Panc1 (cell line): ENCODE measurements at places on chromosomes 6 and 20. TPM values are rescaled to one million over a fixed set of nuclear protein-coding genes. Genes with fewer than 3 reads are reported as not detected.

DNA sequence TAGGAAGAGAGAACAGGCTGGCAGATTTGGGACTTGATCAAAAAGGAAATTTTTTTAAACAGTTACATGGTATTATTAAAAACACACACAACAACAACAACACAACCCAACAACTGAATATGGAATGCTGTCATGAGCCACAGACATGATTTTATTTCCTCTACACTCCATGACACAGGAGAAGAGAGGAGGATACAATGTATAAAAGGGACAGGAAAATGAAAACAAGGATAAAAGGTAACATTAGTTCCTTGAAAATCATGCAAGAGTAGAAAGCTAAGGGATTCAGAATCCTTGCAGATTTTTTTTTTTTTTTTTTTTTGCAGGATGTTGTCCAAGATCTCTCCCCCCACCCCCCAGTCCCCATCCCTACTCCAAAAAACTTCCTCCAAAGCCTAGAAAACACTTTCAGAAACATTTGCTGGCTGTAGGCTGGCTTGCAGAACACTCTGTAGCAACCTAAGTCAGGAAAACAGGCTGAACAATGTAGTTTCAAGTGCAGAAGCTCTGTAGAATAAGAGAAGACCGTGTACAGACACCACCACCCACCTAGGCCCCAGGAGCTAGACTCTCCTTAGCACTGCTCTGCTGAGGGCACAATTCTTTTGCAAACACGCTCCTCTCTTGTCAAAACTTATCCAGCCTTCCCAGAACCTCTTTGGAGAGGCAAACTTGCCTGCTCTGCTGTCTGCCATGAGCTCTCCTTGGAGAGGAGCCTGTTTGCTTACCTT lies 845 bp downstream of the ZMYND8 start:
- peak overlapping the region; percentile 100 for H3K27ac ChIP-seq
- H3K36me3 ChIP-seq = no peaks in the 10 kb centered on the region; the same call in 1 of the 2 replicates
- peak overlapping the region; percentile 28 for H3K4me3 ChIP-seq
- H3K27me3 ChIP-seq = no peaks in the 10 kb centered on the region
- H3K4me1 ChIP-seq = peaks cover 100% of the 10 kb centered on the region

DNA sequence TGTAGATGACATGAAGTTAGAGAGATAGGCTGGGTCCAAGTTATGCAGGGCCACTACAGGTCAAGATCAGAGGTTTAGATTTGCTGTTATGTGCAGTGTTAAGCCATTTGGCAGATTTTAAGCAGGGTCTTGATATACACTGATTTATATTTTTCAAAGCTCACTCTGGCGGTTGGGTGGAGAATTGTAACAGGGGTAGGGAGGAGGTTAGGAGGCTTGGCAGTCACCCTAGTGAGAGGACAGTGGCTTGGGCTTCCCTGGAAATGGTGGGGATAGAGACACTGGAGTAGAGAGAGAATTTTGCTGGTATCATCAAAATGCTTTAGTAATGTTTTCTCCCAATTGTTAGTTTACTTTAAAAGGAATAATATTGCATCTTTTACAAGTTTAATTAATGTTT lies 149.5 kb upstream of the SUPT3H start:
- H3K27me3 ChIP-seq = no peaks in the 10 kb centered on the region
- H3K27ac ChIP-seq = no peak overlapping the region
- H3K36me3 ChIP-seq = no peaks in the 10 kb centered on the region
- DNase-seq = no peak

The RAET1G gene
- total RNA-seq = 1.2 TPM

The MC3R gene
- not detected for total RNA-seq

The SIRPB2 gene
- total RNA-seq = not detected

GRCh38 chr20:62728028-62728780 lies 19.6 kb downstream of the NTSR1 start:
- no peak overlapping the region for H3K27ac ChIP-seq
- no peak overlapping the region for H3K4me3 ChIP-seq
- no peaks in the 10 kb centered on the region for H3K36me3 ChIP-seq
- no peak for DNase-seq
- no peaks in the 10 kb centered on the region for H3K27me3 ChIP-seq
- H3K4me1 ChIP-seq = peaks cover 10% of the 10 kb centered on the region

- DNase-seq = no peak
- no peaks in the 10 kb centered on the region; the same call in 1 of the 2 replicates for H3K4me1 ChIP-seq
- H3K36me3 ChIP-seq = no peaks in the 10 kb centered on the region
- no peak overlapping the region for H3K27ac ChIP-seq
- H3K4me3 ChIP-seq = no peak overlapping the region
- H3K27me3 ChIP-seq = peaks cover 2% of the 10 kb centered on the region; the same call in 1 of the 2 replicates
Observed at GRCh38 chr20:1897541-1897940, 2.3 kb downstream of the SIRPA start.

The ABHD16A gene
- 47.2 TPM for total RNA-seq

The TAGAP gene
- total RNA-seq = 0.13 TPM

GRCh38 chr20:43238266-43238665 lies 48.6 kb upstream of the PTPRT start:
- no peak overlapping the region for H3K27ac ChIP-seq
- H3K27me3 ChIP-seq = peaks cover 5% of the 10 kb centered on the region; the same call in 1 of the 2 replicates
- no peaks in the 10 kb centered on the region for H3K4me1 ChIP-seq
- no peaks in the 10 kb centered on the region for H3K36me3 ChIP-seq
- no peak overlapping the region for H3K4me3 ChIP-seq
- no peak for DNase-seq

- no peaks in the 10 kb centered on the region for H3K36me3 ChIP-seq
- no peaks in the 10 kb centered on the region for H3K4me1 ChIP-seq
- no peaks in the 10 kb centered on the region for H3K27me3 ChIP-seq
- H3K27ac ChIP-seq = no peak overlapping the region
Observed at GRCh38 chr6:119476554-119476953, 127.0 kb upstream of the MAN1A1 start.

The CYP24A1 gene
- 3.0 TPM for total RNA-seq

The DAAM2 gene
- not detected for total RNA-seq

The CRISP3 gene
- total RNA-seq = not detected

GRCh38 chr6:2434116-2434515 lies 188.7 kb upstream of the GMDS start:
- no peak overlapping the region for H3K27ac ChIP-seq
- no peaks in the 10 kb centered on the region for H3K36me3 ChIP-seq
- peaks cover 2% of the 10 kb centered on the region; the same call in 1 of the 2 replicates for H3K27me3 ChIP-seq
- H3K4me1 ChIP-seq = no peaks in the 10 kb centered on the region
- H3K4me3 ChIP-seq = no peak overlapping the region
- DNase-seq = no peak

- no peaks in the 10 kb centered on the region for H3K27me3 ChIP-seq
- no peak overlapping the region for H3K4me3 ChIP-seq
- no peaks in the 10 kb centered on the region for H3K4me1 ChIP-seq
- DNase-seq = no peak
- H3K36me3 ChIP-seq = no peaks in the 10 kb centered on the region
Observed at GRCh38 chr6:11772109-11772825, 6.3 kb downstream of the ADTRP start.

DNA sequence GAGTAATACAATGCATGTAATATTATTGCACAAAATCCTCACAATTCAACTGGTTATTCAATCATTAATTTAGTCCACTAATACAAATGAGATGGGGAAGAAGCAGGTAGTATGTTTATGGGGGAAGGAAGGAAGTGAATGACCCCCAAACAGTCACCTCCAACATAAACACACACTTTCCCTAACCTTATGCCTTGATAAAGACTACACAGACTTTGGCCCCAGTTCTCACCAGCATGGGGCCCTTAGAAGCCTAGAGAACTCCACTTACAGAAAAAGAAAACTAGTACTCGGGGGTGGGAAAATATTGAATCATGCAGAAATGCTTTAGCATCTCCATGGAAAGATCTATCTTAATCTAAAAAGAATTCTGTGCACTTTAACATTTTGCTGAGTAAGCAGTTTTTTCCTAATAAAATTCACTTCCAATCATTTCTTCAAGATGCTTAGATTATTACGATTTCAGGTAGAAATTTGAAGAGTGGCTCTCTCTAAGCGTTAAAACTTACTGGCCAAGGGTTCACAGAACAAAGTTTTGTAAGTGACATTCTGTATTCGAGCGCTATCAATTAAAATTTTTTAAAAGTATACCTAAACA lies 18.8 kb downstream of the ARHGAP18 start:
- no peak overlapping the region for H3K27ac ChIP-seq
- H3K36me3 ChIP-seq = no peaks in the 10 kb centered on the region
- H3K4me1 ChIP-seq = peaks cover 8% of the 10 kb centered on the region
- no peaks in the 10 kb centered on the region for H3K27me3 ChIP-seq
- no peak overlapping the region for H3K4me3 ChIP-seq

DNA sequence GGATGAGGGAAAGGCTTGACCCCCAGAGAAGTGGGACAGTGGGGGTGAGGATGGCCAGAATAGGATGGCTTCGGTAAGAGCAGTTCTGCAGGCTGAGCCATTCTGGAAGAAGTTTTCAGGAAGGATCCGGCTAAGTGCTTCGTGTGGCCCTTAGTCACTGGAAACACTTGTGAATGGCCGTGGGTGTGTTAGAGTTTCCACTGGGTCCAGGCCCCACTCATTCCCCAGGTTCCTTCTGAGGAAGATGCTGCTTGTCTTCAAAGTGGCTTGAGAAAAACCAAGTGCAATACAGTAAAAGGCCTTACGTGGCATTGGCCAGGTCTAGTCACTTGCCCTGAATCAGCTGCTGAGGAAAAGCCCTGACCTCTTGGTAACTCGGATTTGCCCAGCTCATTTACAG lies 27.9 kb downstream of the MANBAL start:
- H3K4me3 ChIP-seq = no peak overlapping the region
- no peaks in the 10 kb centered on the region for H3K27me3 ChIP-seq
- no peak overlapping the region for H3K27ac ChIP-seq
- H3K36me3 ChIP-seq = no peaks in the 10 kb centered on the region
- no peaks in the 10 kb centered on the region for H3K4me1 ChIP-seq

DNA sequence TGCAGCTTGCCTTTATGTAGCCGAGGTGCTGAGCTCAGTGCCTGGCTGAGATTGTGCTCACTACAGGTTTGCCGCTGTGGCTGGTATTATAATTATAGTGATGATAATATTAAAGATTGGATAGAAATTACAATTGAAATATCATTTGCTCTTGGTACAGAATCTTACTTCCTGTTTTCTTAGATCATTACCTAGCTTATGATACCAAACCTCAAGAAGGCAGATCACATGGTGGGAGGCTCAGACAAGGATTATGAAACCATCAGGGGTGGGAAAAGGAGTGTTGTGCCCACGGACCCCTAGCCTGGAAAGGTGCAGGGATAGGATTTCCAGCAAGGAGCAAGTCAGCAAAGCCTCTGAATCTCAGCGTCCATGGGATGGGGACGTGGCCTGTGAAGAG lies 70.6 kb downstream of the IGF2R start:
- no peak overlapping the region for H3K27ac ChIP-seq
- peaks cover 18% of the 10 kb centered on the region for H3K36me3 ChIP-seq
- no peaks in the 10 kb centered on the region for H3K27me3 ChIP-seq
- no peak overlapping the region for H3K4me3 ChIP-seq
- H3K4me1 ChIP-seq = no peaks in the 10 kb centered on the region

GRCh38 chr6:154994836-154995253 lies 270 bp upstream of the TIAM2 start:
- no peaks in the 10 kb centered on the region for H3K36me3 ChIP-seq
- peaks cover 18% of the 10 kb centered on the region; the same call in 1 of the 2 replicates for H3K4me1 ChIP-seq
- H3K4me3 ChIP-seq = peak overlapping the region; percentile 77
- no peak for DNase-seq

- no peaks in the 10 kb centered on the region for H3K27me3 ChIP-seq
- H3K27ac ChIP-seq = peak overlapping the region; percentile 98
- DNase-seq = no peak
Observed at GRCh38 chr6:26215585-26216358, 128.5 kb downstream of the HFE start.

DNA sequence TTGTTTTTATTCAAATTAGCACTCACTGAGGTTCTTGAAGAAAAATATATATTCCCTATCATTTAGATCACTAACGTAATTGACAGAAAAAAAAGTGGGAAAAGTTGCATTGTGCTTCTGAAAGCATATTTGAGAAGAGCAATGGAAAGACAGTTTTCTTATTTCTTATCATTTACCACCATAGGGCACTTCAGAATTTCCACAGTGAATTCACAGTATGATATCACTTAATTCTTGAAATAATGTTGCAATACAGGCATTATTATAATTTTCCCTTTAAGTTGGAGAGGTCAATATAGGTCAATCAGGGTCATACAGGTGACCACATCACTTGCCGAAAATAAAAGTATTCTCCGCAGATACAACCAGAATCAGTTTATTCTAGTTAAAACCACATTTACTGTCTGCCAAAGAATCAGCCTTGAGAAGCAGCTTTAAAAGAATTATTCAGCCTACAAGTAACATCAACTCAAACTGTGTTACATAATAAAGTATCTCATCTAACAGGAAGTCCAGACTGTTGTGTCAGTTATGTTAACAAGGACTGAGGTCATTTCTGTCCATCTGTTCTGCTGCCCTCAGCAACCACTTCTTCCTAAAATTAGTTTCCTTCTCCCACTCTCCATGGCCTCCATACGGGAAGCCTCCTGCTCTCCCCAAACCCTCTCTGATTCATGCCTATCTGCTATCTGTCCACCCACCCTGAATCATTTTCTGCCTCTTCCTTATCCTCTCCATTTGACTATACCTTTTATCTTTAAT lies 121.2 kb downstream of the SIM1 start:
- DNase-seq = no peak
- no peaks in the 10 kb centered on the region for H3K27me3 ChIP-seq
- H3K36me3 ChIP-seq = no peaks in the 10 kb centered on the region
- no peak overlapping the region for H3K4me3 ChIP-seq
